ENCODE measurements at places on chromosomes 11 and 22.
A peak's percentile ranks its signal among the peaks of the same experiment; 100 is the strongest.

DNA sequence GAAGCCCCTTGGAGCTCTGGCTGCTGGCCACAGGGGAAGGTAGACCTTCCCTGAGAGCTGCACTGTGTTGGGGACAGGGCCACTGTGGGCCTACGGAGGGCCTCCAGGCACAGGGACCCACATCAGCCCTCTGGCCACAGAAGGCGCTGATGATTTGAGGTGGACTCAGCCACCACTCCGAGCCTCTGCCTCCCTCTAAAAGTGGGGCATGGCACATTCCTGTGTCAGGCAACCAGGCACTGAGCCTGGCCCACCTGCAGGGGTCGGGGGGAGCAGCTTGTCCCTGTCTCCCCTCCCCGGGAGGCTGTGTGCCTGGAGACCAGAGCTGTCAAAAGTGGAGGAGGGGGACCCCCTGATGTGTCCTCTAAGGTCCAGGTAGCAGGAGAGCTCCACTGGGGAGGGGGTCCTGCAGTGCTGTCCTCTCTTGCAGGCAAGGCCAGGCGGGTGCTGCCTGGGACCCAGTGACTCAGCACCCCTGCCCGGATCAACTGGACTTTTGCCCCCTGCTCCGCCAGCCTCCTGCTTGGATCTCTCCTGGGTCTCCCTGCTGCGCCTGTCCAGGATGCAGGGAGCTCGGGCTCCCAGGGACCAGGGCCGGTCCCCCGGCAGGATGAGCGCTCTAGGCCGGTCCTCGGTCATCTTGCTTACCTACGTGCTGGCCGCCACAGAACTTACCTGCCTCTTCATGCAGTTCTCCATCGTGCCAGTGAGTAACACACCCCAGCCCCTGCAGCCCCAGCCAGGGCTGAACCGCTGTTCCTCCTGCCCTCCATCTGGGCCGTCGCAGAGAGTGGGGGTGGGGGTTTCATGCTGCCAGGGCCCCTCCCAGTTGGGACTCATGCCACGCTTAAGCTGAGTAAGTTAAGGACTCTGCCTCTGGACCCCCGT, 17.5 kb upstream of the CDKN1C start:
- no peak for DNase-seq

DNA sequence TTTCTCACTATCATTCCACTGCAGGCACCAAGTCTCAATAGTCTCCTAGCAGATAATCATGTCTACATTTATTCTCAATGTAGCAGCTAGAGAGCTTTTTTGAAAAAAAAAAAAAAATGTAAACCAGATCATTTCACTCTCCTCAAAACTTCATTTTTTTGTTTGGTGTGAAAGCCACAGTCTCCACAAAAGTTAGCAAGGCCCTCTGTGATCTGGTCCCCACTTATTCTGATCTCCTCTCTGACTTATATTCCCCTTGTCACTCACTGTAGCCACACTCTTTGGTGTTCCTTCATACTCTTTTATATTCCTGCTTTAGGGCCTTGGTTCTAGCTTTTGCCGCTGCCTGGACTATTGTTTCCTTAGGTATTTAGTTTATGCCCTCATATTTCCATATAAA, 101.6 kb upstream of the RRM1 start:
- DNase-seq = no peak

DNA sequence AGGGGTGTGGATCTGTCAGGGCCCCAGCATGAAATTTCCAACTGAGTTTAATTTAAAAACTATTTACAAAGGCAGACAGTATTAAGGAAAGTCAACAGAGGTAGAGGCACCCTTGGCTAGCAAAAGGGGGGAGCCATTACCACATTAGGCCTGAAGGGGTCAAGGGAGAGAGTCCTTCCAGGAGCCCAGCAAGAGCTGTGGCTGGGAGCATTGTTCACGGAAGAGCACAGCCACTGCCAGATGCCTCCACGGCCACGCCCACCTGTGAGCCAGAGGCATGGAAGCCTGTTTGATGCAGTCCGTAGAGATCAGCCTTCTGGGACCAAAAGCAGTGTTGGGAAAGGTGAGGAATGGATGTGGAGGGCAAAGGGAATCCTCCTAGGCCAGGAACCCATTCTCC, 102.6 kb downstream of the GALNT18 start:
- DNase-seq = no peak

- no peak for DNase-seq
Measured at GRCh38 chr11:132888226-132888625, 644.1 kb downstream of the OPCML start.

GRCh38 chr11:58774164-58774593, 42.4 kb upstream of the GLYAT start:
- no peak for DNase-seq

- no peak for DNase-seq
Measured at GRCh38 chr22:19331474-19331873, 40.0 kb upstream of the CLTCL1 start.

DNA sequence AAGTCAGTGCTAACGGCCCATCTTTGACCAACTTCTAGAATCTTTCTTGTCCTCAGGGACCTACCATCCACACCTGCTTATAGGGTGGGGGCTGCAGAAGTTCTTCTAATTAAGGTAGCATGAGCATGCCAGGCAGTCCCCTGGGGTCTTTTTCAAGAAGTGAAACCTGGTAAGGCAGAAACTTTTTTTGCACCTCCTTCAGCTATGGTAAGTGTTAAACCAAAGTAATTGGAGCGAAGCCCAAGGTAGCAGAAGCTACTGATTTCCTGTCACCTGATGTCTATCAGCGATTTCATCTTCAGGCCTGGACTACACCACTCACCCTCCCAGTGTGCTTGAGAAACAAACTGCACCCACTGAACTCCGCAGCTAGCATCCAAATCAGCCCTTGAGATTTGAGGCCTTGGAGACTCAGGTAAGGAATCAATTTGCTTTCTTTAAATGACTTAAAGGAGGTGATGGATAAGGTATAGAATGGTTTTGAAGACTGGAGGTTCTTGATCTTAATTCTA, at the start of gene MS4A1:
Gene MS4A1 (plus strand): TSS at position 317 of the 512 bp plus-strand sequence. CDS start 6,528 bp downstream, outside the sequence.
- DNase-seq = no peak

DNA sequence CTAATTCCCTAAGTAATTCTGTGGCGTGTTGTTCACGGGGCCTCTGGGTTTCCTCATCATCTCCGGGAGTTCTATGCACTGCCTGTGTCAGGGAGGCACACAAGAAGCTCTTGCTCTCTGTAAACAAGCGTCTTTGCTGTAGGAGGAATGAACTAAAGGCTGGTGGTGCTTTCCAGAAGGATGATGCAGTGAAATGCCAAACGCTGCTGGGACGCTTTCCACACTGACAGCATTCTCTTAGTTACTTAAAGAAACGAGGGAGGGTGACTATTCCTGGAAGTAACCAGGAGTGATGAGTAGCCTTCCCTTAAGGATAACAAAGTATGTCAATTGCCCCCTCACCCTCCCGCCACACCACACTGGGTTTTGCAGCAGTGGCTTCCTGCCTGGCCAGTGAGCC, 38.5 kb upstream of the NUP50 start:
- DNase-seq = no peak

DNA sequence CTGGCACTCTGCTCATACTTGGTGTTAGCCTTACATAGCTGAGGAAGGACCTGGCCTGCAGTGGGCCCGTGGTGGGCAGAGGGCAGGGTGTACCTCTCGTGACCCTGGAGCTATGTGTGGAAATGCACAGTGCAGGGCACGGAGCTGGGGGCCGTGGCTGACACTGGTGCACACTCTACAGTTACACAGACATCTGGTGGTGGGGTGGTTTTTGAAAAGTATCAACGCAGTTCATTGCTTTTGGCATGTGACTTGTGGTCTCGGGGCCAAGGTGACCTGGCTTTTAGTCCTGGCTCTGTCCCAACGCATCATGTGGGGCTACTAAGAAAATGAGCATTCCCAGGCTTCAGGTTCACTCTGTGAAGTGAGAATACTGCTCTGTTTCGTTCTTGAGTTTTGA, 553.6 kb downstream of the NTM start:
- no peak for DNase-seq

- DNase-seq = peak; percentile 46
Measured at GRCh38 chr22:37484480-37485394, 1.4 kb downstream of the MFNG start.

GRCh38 chr11:64146036-64146955, 19.6 kb downstream of the MACROD1 start:
- peak; percentile 40 for DNase-seq

- no peak for DNase-seq
Measured at GRCh38 chr11:119742263-119742861, 13.4 kb upstream of the NECTIN1 start.

DNA sequence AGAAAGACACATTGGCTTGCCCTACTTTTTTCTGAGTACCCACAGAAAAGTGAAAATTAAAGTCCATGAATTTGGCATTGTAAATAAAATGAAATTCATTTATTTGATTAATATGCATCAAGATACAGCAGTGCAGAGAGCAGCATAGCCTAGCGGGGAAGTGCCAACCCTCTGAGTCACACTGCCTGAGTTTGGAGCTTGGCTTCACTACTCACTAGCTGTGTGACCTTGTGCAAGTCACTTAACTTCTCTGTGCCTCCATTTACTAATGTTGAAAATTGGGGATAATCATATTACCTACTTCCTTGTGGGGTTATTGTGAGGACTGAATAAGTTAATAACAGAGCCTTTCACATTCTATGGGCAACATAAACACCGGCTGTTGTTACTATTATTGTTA, 111.5 kb upstream of the CSNK2A3 start:
- no peak for DNase-seq

GRCh38 chr11:132632641-132633124, 899.6 kb downstream of the OPCML start:
- DNase-seq = no peak

DNA sequence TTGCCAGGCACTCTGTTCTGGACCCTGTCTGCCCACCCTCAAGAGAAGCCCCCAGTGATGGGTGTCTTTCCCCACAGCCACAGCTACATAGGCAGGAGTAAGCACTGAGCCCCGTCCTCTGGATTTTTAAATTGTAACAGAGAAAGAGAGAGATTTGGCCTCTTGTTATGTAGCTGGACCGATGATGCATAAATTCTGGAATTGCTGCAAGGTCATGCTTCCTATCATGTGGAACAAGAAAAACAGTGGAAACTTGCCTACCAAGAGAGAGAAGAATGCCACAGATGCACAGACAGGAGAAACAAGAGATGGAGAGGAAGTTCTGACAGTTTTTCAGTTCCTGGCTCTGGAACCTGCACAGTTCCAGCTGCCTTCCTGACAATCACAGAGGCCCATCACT, 150.2 kb downstream of the ETS1 start:
- DNase-seq = no peak

- DNase-seq = no peak
Measured at GRCh38 chr11:128747728-128748148, 53.9 kb downstream of the FLI1 start.

DNA sequence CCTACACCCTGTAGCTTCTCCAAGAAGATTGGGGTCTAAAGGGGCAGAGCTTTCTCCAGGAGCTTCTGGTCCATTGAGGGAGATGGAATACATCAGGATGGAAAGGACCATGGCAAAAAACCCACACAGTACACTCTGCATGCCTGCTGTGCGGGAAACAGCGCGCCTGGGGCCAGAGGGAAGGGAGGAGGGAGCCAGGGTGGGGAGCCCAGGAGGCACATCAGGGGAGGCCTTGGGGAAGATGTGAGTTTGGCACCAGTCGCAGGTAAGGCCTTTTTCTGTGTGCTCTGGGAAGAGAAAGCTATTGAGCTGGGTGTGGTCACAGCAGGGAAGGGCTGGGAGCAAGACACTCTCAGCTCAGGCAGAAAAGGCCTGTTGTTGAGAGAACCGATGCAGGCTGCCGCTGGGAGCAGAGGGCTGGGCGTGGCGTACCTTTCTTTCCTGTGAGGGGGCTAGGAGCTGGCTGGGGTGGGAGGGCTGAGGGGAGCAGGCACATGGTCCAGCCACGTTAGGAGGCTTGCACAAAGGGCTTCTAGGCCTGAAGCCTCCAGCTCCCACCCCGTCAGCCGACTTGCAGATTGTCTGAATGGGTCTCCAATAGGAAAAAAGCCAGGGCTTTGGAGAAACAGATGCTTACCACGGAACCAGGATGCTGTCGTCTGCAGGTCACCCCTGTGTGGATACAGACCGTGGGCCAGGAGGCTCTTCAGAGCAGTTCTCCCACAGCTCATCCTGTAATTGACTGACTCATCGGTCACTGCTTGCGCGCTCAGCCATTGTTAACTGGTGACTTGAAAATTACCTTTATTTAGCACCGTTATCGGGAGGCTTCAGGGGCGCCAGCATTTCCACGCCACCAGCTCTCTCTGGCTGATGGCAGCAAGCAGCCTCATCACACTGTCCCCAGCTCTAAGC, 237.3 kb downstream of the ST3GAL4 start:
- no peak for DNase-seq
